ENCODE measurements at places on chromosomes 7 and 10.

- DNase-seq, result no peak
These were observed 121.5 kb downstream of the TPST1 start for GRCh38 chr7:66326501-66327215.

DNA sequence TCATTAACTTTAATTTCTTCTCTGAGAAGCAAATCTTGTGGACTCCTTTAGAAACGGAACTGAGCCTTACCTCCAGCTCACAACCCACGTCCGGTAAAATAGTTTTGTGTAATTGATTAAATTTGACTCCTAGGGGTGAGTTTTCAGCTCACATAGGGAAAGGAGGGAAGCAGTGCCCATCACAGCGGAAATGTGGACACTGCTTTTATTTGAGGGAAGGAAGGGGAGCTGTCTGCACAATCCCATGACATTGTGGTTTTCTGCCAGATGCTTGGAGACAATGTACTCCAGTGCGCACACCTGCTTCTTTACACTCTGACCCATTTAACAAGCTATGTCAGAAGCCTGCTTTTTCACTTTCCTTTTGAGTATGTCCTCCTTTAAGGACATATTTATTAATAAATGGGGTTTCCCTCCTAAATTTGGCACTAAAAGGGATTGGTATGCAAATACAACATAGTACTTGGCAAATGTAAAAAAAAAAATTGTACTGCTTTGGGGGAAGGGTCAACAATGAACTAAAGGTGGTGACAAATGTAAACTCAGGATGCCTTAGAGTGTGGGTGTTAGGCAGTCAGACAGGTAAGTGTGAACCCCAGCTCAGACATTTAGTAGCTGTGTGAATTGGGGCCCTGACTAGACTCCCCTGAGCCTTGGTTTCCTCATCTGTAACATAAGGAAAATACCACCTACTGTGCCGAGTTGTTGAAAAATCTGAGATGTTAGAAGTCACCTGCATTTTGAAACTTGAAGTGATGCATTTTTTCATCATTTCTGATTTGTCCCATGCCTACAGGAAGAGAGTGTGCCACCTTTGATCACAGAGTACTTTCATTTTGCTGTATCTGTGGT lies 90.2 kb upstream of the KLF6 start:
- no peak for DNase-seq

DNA sequence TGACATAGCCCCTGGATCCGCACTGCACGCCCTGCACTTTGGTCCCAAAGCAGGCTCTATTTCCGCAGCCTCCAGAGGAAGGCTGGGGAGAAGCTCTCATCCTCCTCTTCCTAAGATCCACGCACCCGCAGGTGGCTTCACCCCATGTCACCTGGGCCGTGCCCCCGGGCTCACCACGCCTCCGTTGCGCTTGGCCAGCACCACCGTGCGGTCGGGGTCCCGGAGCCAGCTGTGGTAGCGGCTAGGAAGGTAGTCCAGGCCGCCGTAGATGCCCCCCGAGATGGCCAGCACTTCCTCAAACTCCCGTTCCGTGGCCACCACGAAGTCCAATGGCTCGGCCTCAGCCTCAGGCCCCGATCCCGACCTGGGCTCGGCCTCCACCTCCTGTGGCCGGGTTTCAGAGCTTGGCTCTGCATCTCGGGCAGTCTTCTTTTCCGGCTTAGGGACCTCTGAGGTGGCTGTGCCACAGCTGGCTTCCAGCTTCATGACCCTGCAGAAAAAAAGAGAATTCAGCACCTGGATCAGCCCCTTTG lies 5.7 kb downstream of the NAT16 start:
- no peak for DNase-seq

DNA sequence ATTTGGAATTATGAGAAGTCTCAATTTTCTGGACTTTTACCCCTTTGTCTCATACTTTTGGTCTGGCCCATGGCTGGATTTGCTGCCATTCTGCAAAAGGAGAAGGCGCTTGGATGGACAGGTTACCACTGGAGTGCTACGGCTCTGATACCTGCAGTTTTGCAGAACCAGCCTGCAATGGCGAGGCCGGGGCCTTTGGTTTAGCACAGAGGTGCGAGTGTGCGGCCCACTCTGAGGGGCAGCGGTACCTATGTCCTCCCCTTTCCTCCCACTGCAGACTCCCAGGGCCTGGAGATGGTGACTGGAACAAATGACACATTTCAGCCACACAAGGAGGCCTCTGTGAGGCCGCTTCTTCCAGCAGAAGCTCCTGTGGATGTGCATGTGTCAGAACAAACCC lies 11.9 kb downstream of the ZNF777 start:
- no peak for DNase-seq

GRCh38 chr7:105402221-105403095 lies 13.7 kb upstream of the SRPK2 start:
- DNase-seq, result no peak

- no peak for DNase-seq
These were observed 32.3 kb downstream of the MCM10 start for GRCh38 chr10:13193637-13194036.

- DNase-seq, result no peak
These were observed 8.0 kb downstream of the GSTK1 start for GRCh38 chr7:143271240-143271639.

DNA sequence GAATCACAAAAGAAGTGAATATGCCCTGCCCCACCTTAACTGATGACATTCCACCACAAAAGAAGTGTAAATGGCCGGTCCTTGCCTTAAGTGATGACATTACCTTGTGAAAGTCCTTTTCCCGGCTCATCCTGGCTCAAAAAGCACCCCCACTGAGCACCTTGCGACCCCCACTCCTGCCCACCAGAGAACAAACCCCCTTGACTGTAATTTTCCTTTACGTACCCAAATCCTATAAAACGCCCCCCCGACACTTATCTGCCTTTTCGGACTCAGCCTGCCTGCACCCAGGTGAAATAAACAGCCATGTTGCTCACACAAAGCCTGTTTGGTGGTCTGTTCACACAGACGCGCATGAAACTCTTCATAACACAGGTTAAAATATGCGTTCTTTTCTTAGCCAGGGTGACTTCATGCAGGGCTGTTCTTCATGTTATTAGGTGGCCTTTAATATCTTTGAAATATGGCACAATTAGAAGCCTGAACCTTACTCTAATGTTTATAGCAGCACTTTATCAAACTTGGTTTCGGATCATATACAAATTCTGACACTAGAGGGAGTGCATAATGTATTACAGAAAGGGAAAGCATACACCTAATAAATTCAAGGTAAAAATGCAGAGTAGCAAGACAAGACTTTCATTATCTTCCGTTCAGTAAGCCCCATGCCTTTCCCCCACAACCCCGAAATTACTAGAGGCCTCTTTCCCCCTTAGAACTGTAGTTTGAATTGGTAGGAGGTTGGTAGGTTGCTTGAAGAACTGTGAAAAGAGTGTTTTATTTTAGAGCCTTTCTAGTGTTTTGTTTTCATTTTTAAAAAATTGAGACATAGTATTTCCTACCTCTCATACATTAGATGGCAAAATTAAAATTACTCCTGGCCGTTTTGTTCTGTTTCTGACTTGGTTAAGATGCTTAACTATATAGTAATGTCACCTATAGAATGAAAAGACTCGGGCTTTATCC lies 117.9 kb downstream of the NPY start:
- no peak for DNase-seq

GRCh38 chr7:15178065-15178464 lies 275.5 kb upstream of the DGKB start:
- no peak for DNase-seq

- no peak for DNase-seq
These were observed 44.4 kb downstream of the ENO4 start for GRCh38 chr10:116893686-116894037.

DNA sequence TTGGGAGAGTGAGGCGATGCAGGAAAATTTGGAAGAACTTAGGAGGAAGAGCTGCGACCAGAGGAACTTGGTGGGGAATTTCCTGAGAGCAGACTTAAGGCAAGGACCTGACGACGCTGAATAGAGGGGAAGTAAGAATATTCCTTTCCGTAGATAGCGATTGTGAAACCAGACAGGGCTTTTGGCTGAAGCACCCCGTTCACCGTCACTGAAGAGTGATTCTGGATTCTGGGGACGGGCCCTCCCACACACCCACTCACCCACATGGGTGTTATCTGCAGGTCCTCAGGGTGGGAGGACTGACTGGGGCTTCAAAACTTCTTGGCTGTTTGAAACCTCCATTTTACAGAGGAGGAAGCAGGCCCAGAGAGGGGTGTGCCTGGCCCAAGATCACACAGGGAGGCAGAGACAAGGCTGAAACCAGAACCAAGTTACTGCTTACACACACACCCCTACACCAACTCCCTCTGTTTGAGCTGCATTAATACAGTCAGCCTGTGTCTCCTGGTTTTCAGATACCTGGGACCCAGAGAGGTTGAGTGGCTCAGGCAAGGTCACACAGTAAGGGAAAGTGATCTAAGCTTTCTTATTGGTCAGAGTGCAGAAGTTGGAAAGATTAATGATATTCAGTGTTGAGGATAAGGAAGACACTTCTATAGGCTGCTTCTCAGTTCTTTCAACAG lies 37.2 kb upstream of the CDH23 start:
- DNase-seq, result no peak

- DNase-seq, result no peak
These were observed 95.7 kb upstream of the EEPD1 start for GRCh38 chr7:36057323-36057722.

- DNase-seq, result no peak
These were observed 31.6 kb downstream of the ZNF117 start for GRCh38 chr7:64959072-64959747.

DNA sequence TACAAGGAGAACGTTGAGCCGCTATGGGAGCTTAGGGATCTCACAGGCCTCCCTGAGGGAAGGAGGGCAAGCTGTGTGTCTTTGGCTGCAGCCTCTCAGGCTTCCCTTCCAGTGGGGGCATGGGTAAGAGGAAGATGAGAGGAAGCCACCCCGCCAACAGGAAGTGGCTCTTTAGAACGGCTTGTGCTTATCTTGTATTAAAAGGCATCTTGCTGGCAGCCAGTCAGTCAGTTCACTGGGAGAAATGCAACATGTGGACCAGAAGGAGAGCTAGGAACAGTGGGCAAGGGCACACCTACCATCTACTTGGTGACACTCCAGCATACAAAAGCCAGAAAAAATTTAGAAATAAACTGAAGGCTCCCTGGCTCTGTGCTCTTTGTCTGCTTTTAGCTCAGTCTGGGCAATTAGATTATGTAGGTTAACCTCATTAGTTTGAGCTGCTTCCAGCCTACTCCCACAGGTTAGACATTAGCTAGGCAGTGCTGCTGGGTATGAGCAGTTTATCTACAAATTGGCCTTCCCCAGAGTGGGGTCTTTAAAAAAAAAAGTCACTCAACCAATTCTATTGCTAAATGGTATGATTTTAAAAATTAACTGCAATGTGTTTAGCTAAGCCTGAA lies 595.9 kb downstream of the KCNMA1 start:
- DNase-seq, result no peak

DNA sequence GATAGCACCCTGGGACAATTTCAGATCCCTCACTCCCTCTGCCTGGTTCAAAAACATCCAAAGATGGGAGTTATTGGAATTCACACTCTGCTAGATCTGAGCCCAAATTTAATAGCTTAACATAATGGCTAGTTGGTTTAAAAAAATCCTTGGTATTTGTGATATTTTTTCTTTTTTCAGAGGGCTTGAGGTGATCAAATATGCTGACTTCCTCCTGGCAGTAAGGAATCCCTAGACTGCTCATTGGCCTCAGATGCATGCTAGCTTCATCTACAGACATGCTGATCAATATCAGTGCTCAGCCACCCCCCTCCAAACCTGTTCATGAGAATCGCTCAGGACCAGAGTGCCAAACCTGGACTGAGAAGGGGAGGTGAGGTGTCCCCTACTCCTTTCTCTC lies 74.7 kb upstream of the PLPP4 start:
- no peak for DNase-seq

DNA sequence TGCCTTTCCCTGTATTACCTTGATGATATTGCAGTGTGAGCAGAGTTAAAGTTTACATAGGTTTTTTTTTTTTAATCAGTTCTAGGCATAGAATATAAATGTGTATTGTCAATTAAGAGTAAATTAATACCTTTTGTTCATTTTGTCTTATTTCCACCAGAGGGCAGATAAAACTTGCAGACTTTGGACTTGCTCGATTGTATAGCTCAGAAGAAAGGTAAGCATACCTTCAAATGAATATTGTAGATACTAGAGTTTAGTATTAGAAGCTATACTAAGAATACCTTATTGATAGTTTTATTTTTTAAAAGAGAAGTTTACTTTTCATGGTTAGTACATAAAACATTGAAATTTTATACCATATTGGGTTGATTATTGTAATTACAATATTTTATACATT lies 86.8 kb downstream of the MPLKIP start:
- DNase-seq, result no peak

GRCh38 chr7:127704211-127704610 lies 52.2 kb downstream of the SND1 start:
- no peak for DNase-seq

GRCh38 chr7:13153266-13153665 lies 465.8 kb downstream of the ARL4A start:
- DNase-seq, result no peak

- peak; percentile 27 for DNase-seq
These were observed 42.3 kb upstream of the FOXI2 start for GRCh38 chr10:127694580-127695193.

DNA sequence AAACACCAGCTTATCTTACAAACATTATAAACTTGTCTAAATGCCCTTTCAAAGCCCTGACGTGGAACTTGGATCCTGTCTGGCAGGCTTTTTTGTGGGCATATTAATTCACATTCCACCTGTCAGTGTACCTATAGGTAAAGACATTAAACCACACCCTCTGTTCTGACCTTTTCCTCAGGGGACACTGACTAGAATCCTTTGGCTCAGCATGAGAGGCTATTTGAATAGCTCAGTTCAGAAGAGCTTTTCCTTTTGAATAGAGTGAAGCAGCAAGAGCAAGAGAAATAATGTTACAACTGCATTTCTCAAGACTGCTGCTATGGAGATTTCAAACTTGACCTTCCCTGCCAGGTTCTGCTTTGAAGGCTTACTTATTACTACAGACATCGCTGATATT lies 76.9 kb downstream of the CYP51A1 start:
- DNase-seq, result no peak

DNA sequence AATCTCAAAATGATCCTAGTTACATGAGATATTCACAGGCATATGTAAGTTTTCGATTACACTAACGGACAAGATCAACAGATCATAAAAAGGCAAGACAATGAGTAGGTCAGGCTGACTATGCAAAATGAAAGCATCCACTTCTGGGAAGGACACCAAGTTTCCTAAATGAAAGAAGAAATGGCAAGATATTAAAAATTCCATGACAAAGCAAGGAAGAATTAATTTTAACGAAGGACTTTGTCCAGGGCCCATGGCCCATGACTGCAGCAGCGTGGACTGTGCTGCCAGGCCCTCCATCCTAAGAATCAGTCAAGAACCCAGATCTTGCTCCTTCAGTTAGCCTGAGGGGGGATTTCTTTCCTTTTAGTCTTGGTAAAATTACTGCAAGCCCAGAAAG lies 182.4 kb upstream of the FRMD4A start:
- DNase-seq, result no peak

- DNase-seq, result no peak
These were observed 39.7 kb upstream of the ENO4 start for GRCh38 chr10:116809483-116810119.

GRCh38 chr10:132130286-132131265 lies 56.2 kb upstream of the DPYSL4 start:
- DNase-seq, result no peak

- no peak for DNase-seq
These were observed 85.3 kb upstream of the CCDC6 start for GRCh38 chr10:59991661-59992060.

GRCh38 chr7:76065016-76065612 lies 17.2 kb downstream of the MDH2 start:
- DNase-seq, result no peak

GRCh38 chr10:31083765-31084184 lies 52.1 kb upstream of the ZNF438 start:
- DNase-seq, result peak; percentile 37
